PC-3 (cell line): ENCODE measurements at places on chromosomes 16 and 17.
A peak's percentile ranks its signal among the peaks of the same experiment; 100 is the strongest.

DNA sequence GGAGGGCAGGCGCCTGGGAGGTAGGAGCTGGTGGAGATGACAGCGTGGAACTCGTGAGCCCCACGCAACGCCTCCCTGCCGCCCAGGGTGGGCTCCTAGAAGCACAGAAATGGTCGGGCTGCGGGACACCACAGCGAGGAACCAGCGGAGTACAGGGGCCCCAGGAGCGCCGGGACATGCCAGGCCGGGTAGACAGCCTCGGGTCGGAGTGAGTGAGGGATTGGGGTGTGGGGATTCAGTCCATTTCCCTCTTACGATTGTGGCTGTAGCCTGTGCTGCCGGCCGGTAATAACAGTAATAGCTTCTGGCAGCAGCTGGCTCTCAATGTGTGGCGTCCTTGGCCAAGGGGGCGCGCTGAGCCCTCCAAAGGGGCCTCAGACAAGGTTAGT is 12.2 kb upstream of the CES3 start:
- no peak for DNase-seq

DNA sequence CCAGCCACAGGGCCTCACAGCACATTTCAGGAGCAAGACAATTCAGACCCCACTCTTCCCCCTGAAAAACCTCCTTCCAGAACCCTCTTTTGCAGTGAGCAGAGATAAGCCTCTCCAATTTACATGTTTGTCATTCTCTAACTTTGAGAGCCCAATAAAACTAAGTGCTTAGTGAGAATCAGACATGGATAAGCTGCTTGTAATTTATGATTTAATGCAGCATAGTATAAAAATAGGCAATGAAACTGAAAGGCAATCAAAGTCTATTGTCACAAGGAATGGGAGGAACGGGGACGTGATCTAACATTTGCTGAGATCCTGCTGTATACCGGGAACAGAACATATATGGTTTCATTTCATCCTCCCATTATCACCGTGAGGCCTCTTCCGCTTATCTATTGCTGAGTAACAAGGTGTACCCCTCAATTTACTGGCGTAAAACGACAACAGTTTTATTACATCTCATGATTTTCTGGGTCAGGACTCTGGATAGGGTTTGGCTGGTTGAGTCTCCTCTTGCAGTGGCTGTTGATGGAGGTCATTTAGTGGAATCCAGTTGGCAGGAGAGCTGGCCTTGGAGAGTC is 597.4 kb downstream of the MAF start:
- no peak for DNase-seq

- DNase-seq, result no peak
These were observed 88.0 kb downstream of the CMIP start for GRCh38 chr16:81532491-81533174.

- DNase-seq, result peak; percentile 47
These were observed 10.4 kb downstream of the COG1 start for GRCh38 chr17:73203135-73203787.

DNA sequence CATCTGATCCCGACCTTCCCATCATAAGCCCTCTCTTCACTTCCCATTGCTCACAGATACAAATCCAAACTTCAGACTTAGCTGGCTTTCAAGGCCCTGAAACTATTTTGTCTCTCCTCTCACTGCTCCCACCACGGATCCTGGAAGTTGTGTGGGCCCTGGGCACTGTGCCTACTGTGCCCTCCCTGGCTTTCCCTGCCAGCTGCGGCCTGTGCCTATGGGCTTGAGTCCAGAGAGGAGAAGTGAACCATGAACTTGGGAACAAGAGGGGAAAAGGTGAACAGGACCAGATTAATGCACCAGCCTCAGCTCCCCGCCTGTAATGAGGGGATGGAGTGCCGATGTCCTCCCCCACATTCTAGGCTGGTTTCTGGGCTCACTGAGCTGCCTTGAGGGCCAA is 18.9 kb upstream of the KCNJ12 start:
- DNase-seq, result no peak

DNA sequence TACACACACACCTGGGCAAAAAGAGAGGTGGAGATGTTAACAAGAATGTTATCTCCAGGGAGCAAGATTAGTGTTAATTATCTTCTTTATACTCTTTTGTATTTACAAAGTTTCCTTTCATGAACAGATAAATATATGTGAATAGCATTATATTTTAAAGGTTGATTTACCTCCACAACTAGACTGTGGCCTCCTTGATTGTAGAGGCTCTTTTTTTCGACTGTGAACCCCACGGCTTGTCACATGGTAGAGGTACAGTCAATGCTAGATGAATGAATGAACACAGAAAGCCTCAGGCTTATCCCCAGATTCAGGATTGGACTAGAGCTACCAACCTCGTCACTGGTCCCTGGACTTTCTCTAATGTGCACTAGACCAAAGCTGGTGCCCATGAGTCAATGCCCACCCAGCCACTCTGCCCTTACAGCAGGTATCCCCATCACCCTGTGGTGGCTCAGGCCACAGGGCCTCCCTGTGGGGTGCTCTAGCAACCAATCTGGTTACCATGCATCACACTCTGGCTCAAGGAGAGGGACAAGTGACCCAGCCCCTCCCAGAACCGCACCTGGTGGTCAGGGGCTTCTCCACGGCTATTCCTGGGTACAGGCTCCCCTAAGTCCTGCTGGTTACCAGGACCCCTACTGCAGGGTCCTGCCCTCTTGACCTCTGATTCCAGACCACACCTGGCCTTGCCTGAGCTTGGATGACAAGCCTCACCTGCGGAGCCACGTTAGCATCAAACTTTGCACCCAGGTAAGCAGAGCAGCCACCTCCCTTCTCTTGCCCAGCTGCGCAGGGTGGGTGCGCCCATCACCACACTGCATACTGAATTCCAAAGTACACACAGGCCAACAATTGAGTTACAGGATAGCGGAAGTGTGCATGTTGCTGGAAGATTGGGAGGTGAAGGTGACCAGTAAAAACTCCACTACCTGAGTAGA is 101.0 kb downstream of the CDYL2 start:
- DNase-seq, result no peak

- DNase-seq, result peak; percentile 66
These were observed 8.1 kb downstream of the TMEM97 start for GRCh38 chr17:28327031-28327607.

- no peak for DNase-seq
These were observed 329 bp downstream of the SMARCD2 start for GRCh38 chr17:63842173-63842539.

DNA sequence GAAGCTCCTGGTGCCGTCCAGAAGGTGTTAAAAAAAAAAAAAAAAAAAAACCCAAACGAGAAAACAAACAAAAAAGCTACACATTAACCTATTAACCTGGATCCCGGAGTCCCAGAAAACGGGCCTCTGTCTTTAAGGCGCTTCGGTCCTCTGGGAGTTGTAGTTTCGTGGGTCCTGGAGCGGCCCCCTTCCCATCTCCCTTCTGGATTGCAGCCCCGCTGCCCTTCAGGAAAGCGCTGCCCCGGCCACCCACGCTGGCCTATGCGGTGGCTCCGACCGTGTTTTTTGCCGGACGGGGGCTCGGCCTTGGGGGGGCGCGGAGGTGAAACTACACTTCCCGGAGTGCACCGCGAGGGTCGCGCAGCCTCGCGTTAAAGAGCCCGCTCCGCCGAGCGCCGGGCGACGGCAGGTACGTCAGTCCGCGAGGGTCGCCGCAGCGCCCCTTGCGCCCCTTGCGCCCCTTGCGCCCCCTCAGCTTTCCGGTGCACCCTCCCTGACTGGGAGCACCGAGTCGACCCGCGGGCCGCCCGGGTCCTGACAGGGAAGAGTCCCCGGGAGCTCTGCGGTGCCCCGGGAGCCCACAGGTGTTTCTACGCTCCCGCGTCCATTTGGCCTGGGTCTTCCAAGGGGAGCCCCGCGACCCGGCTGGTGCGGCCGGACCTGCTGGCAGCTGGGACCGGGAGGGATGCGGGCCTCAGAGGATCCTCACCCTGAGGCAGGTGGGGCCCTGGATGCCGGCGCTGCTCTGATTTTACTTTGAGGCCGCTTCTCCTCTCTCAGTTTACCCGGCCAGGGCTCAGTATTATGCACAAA is at the start of gene FCSK:
Gene FCSK (plus strand): TSS at position 374 of the 813 bp plus-strand sequence. CDS start 8,596 bp downstream, outside the sequence.
- peak; percentile 45 for DNase-seq

DNA sequence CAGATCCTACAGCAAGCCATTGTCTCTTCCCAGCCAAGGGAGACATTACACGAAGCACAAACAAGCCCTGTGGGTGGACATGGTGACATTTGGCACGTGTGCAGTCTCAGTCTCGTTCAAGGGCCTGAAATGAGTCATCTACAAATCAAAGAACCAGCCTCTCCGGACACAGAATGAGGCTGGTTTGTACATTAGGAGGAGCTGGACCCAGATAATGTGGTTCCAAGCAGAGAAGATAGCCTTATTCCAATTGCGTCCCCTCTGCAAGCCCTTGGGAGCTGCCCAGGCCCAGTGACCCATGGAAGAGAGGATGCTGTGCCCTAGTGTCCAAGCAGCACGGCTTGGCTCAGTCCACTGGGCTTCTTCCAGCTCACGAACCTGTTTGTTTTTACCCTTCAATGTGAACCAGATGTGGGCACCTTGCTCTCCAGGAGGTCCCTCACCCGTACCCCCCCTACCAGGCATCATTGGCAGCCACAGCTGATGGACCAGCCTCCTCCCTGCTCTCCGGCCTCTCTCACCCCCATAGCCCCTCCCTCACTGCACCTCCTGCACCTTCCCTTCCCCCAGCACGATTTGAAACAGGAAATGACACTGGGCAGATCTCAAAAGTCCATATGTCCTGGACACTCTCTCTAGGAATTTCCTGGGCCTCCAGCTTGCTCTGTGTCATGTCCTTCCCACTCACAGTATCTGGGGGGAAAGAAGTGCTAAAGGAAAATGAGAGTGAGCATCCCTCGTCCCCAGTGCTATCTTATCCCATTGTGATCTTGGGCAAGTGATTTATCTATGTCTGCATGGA is 26.2 kb downstream of the KPNA2 start:
- no peak for DNase-seq

GRCh38 chr17:1379930-1380313 is 20.1 kb downstream of the YWHAE start:
- DNase-seq, result no peak

GRCh38 chr17:1322480-1322879 is 43.0 kb downstream of the TRARG1 start:
- DNase-seq, result no peak

- DNase-seq, result no peak
These were observed 19.3 kb downstream of the CNTROB start for GRCh38 chr17:7951143-7951792.

GRCh38 chr17:55723488-55723848 is 804 bp upstream of the TMEM100 start:
- no peak for DNase-seq

DNA sequence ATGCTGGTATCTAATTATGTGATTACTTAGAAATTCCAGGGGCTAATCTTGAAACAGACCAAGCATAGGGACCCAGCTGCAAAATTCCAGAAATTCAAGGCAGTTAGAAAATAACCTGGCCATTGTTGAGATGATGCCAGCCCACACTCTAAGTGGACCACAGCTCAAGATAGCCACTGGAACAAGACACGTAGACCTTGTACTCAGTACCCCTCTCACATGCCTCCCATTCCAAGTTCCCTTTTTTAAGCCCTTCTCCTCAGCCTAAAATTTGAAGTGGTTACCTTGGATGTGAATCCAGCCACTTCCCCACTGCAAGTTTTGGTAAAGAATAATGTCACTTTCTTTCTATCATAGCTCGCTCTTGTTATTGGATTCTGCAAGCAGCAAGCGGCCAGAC is 4.1 kb upstream of the ZNF19 start:
- no peak for DNase-seq

- DNase-seq, result peak; percentile 39
These were observed 128.4 kb downstream of the WWOX start for GRCh38 chr16:78227855-78228254.

GRCh38 chr16:57240851-57241250 is 4.2 kb upstream of the ARL2BP start:
- no peak for DNase-seq

DNA sequence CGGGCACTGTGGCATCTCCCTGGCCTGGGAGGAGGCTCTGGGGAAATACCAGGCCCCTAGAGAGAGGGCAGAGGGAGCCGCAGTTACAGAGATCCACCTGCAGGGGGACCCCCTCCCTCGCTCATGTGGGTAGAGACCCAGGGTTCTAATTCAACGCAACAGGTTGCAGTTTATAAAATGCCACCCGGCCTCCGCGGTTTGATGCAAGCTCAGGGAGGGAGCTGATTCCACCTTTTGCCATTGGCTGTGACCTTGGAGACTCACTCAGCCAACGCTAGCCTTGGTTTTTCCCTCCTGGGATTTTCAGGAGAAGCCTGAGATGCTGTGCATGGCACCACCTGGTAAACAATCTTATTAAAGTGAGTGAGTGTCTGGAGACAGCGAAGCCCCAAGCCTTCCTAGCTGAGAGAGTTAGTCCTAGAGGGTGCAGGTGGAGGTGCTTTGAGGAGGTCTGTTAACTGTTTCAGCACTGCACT is 12.1 kb downstream of the TTLL6 start:
- peak; percentile 88 for DNase-seq

- no peak for DNase-seq
These were observed 177.0 kb upstream of the IRX6 start for GRCh38 chr16:55146966-55147365.

GRCh38 chr16:85029408-85029784 is 1.8 kb downstream of the KIAA0513 start:
- peak; percentile 87 for DNase-seq

- no peak for DNase-seq
These were observed 37.8 kb downstream of the TMEM235 start for GRCh38 chr17:78268951-78269905.

GRCh38 chr16:8924214-8924613 is 39.5 kb downstream of the USP7 start:
- no peak for DNase-seq

GRCh38 chr16:2429771-2430663 is 770 bp downstream of the CCNF start:
- peak; percentile 45 for DNase-seq

DNA sequence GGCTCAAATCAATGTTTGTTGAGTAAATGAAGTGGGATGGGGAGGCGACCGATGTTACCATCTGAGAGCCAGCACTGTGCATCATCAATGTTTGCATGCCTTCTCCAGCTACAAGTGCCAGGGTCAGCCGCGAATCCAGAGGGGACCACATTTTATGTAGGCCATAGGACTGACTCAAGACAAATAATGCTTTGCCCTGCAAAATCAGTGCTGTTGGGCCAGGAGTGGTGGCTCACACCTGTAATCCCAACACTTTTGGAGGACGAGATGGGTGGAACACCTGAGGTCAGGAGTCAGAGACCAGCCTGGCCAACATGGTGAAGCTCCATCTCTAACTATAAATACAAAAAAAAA is 53.1 kb upstream of the WSB1 start:
- DNase-seq, result peak; percentile 56

DNA sequence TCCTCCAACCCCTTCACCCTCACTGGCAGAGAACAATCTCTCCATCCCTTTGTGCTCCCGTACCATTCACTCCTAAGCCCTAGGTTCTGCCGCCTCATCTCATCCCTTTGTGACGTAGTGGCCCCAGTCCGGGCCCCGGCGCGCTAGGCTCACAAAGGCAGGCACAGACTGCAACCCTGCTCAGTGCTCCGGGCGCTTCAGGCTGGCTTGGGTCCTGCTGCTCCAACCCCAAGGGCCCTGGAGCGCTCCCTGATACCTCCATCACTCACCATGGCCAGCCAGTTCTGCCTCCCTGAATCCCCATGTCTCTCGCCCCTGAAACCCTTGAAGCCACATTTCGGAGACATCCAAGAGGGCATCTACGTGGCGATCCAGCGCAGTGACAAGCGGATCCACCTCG is at the start of gene KIF2B:
Gene KIF2B (plus strand): TSS at position 164 of the 400 bp plus-strand sequence. CDS start 107 bp downstream, at position 271.
- DNase-seq, result no peak
